ENCODE measurements at places on chromosomes 2 and 18. TPM values are rescaled to one million over a fixed set of nuclear protein-coding genes. Genes with fewer than 3 reads are reported as not detected.

CTAGE1 gene
- not detected for total RNA-seq

INHA gene
- not detected for total RNA-seq

OTOS gene
- total RNA-seq, result not detected

OXER1 gene
- under 0.01 TPM for total RNA-seq

ACSL3 gene
- 189 TPM for total RNA-seq

ASTL gene
- total RNA-seq, result not detected

GATA6 gene
- total RNA-seq, result 9.8 TPM

PRSS56 gene
- not detected for total RNA-seq

ARHGEF33 gene
- not detected for total RNA-seq

G6PC2 gene
- not detected for total RNA-seq

GRB14 gene
- not detected for total RNA-seq

RNF125 gene
- total RNA-seq, result 0.30 TPM

CNGA3 gene
- not detected for total RNA-seq

ZNF521 gene
- 55.1 TPM for total RNA-seq

VAPA gene
- 133 TPM for total RNA-seq

ANKRD36C gene
- total RNA-seq, result 8.3 TPM

GALR1 gene
- not detected for total RNA-seq

CHST10 gene
- 19.3 TPM for total RNA-seq

LINC00305 gene
- total RNA-seq, result not detected

SERPINB7 gene
- 4.2 TPM for total RNA-seq

FSHR gene
- total RNA-seq, result not detected

COL3A1 gene
- 652 TPM for total RNA-seq

TEKT4 gene
- not detected for total RNA-seq

MYO7B gene
- not detected for total RNA-seq

GAL3ST2 gene
- not detected for total RNA-seq

CCDC141 gene
- total RNA-seq, result not detected

ITPRIPL1 gene
- total RNA-seq, result 3.7 TPM

LRRC30 gene
- not detected for total RNA-seq

CD8B gene
- total RNA-seq, result not detected

SLC23A3 gene
- total RNA-seq, result 0.50 TPM

LCT gene
- not detected for total RNA-seq

CAPN14 gene
- under 0.01 TPM for total RNA-seq

ASIC4 gene
- total RNA-seq, result not detected
